Trophoblast cell (in vitro differentiated cells and primary cell): ENCODE measurements at places on chromosomes 3 and 15.

DNA sequence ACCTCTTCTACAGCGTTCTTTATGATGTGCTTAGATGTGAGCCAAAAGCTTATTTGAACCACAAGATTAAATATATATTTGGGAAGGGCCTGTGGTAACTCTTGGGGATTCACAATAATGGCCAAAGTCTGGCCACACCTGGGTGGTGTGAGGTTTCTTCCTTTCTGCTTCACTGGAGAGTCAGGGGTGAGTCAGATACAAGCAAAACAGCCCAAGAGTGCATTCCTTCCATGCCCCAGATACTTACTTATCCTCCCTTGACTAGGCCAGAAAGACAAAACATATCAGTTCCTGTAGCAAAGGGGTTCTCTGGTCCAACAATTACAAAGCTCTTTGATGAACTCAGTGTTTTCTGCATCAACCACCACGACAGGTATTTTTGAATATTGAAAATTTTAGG, 941 bp downstream of the ZBED2 start:
- peak; percentile 30 for DNase-seq

DNA sequence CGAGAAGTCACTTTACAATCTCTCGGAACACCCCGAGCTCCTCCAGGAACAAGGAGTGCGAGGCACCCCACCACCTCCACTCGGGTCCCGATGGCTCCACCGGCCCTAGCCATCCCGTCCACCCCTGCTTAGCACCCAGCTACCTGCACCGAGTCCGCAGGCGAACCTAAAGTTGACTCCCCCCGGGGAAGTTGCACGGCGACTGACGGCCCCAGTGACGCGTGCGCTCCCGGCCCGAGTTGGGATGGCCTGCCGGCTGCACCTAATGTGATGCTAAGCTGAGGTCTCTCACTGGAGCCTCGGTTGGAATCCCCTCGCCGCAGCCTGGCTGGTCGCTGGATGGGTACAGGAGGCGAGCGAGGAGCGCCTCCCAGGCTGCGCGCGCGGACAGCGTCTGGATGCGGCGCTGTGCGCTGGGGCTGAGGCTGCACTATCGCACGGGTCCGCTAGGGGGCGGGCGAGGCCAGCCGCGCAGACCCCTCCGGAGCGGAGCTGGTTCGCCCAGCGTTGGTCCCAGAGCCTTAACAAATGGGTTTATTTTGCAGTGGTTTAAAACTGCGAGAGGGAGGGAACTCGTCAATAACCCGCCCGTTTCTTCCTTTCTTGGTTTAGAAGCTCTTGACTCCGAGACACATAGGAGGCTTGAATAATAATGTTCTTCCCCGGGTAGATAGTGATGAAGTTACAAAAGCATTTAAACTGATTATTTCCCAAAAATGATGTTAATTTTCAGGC, at the start of gene OXTR:
Gene OXTR (minus strand): TSS at position 526 of the 735 bp plus-strand sequence. CDS start 1,426 bp downstream, outside the sequence.
- peak; percentile 74 for DNase-seq

DNA sequence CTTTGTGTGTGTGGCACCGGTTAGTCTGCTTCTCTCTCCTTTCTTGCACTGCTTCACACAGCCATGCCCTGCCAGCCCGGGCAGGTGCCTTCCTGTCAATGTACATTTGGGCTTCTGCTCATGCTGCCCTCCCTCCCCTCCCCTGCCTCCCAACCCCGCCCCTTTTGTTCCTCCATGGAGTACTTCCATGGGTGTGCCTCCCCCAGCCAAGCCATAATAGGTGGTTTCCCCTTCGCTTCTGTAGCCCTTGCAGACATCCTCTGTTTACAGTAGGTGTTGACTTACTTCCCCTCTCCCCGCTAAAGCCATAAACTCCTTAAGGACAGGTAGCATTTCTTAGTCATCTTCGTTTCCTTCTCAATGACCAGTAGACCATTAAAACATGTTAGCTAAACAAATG, 31.8 kb upstream of the CRTC3 start:
- no peak for DNase-seq

DNA sequence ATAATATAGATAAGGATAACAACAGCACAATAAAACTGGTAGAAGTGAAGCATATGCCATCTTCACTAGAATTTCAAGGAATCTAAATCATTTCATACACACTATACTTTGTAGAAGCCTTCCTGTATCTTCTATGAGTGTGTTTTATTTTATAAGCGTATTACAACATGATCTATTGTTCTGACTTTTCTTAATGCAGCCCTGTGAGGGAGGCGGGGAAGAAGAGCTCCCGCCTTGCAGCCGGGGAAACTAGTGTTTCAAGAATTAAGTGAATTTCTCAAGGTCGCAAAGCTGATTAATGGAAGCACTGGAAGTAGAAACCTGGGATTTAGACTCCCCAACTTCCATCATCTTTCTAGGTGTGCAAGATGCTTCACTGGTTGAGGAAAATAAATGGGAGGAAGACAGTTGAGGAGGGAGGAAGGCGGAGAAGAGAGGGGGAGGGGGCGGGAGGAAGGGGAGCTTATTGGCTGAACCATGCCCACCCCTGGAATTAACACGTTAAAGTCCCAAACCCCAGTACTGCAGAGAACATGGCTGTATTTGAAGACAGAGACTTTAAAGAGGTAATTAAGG, 32.9 kb downstream of the VGLL4 start:
- no peak for DNase-seq

GRCh38 chr15:93121107-93121506, 32.1 kb upstream of the RGMA start:
- no peak for DNase-seq

GRCh38 chr3:44179246-44179645, 62.4 kb upstream of the TOPAZ1 start:
- no peak for DNase-seq

DNA sequence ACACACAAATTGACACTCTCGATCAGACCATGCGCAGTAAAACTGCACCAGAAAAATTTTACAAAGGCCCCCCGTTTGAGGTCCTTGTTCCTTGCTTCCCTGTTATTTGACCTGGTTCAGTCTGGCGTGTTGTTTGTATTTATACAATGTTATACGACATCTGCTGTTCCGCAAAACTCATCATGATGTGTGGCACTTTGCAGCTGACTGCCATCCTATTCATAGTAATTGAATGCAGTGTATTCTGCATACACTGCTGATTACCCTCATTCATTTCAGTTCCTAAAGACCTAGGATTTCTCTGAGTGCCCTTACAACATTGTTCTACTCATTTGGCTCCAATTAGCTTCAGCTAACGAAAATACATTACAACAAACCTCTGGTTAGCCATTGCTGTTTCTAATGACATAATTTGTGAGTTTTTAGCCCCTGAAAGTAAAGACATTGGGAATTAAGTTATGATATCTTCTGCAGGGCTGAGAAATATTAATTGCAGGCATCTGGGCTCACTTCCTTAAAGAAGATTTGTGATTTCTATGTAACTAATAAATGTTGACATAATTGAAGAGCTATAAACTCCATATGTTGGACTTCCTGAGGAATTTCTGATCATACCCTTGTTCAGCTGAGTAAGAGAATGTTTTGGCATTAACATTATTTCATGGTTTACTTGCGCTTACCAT, 75.7 kb downstream of the C3orf38 start:
- DNase-seq: no peak

GRCh38 chr3:198112031-198112430, 152.0 kb downstream of the LMLN start:
- DNase-seq: peak; percentile 59

DNA sequence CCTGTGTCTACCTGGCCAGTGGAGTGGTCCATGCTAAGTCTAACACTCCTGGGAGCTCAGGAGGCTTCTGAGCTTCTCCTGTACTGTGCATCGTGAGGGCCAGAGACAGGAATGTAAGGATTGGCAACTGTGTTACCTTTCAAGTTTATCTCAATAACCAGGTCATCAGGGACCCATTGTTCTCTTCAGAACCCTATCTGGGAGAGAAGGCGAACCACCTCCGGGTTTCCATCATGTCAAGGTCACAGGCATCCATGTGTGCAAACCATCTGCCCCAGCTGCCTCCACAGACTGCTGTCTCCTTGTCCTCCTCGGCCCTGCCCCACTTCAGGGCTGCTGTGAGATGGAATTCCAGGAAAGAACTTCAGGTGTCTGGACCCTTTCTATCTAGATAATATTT, 5.9 kb downstream of the ANKRD63 start:
- no peak for DNase-seq

- DNase-seq: peak; percentile 60
Measured at GRCh38 chr3:195129644-195130492, 141.1 kb downstream of the XXYLT1 start.

GRCh38 chr15:66108483-66109265, 144.9 kb downstream of the MEGF11 start:
- DNase-seq: no peak

GRCh38 chr15:82875411-82876003, 66.1 kb downstream of the WHAMM start:
- DNase-seq: no peak
